ENCODE measurements at places on chromosomes 1 and 21.
A peak's percentile ranks its signal among the peaks of the same experiment; 100 is the strongest.

DNA sequence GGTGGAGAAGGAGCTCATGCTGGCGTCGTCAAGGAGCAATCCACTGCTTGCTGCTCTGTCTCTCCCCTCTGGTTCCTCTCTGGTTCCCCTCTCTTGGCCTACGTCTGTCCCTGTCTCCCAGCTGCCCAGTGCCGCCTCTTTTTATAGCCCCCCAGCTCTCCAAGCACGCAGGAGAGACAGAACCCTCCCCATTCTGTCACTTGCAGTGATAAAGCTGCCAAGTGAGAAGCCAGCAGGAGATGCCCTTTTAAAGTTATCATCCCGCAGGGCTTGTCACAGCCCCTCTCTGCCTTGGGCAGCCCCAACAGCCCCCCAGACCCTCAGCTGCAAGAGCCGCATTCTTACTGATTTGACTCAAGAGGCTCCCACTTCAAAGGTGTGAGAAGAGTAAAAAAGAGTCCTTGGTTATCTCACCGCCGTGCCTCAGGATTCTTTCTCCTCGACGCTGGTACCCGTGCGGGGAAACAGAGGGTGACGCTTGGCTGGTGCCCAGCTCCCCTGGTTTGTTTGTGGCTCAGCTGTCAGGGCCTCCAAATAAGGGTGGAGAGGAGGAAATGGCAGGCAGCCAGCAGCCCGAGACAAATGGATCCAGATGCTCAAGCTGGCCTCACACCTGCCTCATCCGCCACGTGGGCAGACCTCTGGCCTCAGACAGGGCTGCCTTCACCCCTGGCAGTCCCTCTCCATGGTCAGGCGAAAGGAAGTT, at the start of gene NPPA:
Gene NPPA, minus strand, starts transcription at position 117 of the 706 bp plus-strand sequence. Its CDS starts 99 bp downstream, at position 18.
- DNase-seq = peak; percentile 76

- DNase-seq = no peak
Observed at GRCh38 chr1:224742349-224742748, 126.2 kb downstream of the CNIH3 start.

DNA sequence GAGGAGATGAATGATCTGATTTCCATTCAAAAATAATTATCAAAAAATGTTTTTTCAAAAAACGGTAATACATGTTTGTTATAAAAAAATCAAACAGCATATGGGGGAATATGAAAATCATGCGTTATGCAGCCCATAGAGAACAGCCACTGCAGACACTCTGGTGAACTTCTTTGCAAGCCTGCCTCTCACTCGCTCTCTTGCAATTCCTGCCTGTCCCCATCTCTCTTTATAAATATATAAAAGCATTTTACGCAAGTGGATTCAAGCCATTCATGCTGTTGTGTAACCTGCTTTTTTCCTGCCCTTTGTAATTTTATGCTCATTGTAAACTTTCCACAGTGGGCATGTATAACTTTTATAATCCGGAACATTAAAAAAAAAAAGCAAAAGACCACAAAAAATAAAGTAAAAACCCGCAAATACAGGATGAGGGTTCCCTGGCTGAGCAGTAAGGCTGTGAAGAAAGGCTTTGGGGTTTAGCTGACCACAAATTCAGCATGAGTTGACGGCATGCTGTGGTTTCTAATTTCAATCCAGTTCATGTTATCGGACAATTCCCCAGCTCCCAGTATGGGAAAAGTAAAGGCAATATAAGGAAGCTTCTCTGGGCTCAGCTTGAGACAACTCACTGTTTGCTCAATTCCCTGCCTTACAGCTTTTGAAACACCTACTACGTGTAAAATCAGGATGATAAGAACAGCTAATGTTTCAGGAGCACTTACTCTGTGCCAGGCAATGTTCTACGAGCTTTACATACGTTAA, 52.8 kb upstream of the ZBTB40 start:
- DNase-seq = no peak

DNA sequence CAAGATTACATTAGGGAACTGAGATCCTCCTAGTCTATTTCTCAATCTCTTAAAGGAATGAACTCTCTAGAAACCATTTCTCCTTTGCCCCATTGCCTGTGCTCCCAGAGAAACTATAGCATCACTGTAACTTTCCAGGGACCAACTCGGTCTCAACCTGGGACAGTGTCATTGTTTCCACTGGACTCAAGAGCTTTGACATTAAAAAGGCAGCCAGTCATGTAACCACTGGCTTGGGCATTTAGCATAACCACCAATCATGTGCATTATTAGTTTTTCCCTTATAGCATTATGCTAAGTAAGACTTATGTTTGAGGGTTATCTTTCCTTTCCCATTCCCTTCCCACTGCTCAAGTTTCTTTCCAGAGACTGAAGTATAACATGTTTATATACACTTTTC, 18.2 kb downstream of the TEX38 start:
- DNase-seq = no peak

DNA sequence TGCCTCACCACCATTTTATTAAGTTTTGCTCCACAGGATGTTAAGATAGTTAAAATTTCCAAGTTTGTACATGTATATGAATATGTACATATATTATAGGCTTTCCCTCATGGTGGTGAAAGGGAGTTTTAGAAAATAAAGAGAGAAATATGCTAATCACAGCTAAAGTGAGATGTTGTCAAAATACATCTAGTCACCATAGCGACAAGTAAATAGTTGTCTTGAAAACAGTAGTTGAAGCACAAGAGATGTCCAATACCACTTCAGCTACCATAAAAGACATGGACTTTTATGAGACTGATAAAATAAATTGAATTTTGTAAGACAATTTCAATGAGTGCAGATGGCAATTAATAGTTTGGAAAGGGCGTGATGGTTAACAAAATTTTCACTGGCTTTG, 1600.0 kb downstream of the BRINP3 start:
- DNase-seq = no peak

GRCh38 chr1:156524481-156524869, 23.9 kb upstream of the MEF2D start:
- DNase-seq = no peak

GRCh38 chr1:230310381-230311163, 115.6 kb downstream of the PGBD5 start:
- no peak for DNase-seq

GRCh38 chr1:66681686-66682085, 70.6 kb upstream of the DYNLT5 start:
- no peak for DNase-seq

GRCh38 chr1:84086189-84086588, 57.9 kb upstream of the PRKACB start:
- DNase-seq = no peak

DNA sequence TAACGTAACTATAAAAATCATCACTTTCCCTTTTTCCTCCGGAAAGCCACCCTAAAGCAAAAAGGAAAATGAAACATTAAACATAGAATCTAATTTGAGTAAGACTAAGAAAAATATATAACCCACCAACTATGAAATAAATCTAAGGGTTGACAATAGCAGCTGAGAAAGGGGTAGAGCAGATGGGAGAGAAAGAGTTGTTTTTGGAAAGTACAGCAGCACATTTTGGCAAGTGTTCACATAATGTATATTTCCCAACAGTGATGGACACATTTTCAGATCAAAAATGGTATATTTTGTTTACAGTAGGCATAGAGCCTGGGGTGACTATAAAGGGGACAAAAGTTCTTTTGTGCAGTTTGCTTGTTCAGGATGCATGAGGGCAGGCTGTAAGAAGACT, 1287.4 kb upstream of the B3GALT2 start:
- DNase-seq = no peak

GRCh38 chr1:65150583-65151263, 2.7 kb downstream of the AK4 start:
- no peak for DNase-seq

GRCh38 chr1:17168091-17168876, 36.6 kb upstream of the PADI1 start:
- no peak for DNase-seq

GRCh38 chr1:202642619-202643291, 67.5 kb downstream of the SYT2 start:
- DNase-seq = no peak

DNA sequence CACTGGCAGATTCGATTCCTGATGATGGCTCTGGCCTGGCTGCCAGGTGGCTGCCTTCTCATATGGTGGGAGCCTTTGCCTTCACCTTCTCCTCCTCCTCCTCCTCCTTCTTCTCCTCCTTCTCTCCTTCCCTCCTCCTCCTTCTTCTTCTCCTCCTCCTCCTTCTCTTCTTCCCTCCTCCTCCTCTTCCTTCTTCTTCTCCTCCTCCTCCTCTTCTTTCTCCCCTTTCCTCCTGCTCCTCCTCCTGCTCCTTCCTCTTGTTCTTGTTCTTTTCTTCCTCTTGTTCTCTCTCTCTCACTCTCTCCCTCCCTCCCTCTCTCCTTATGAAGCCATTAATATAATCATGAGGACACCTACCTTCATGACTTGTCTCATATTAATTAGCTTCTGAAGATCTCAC, 278.7 kb downstream of the CAMTA1 start:
- no peak for DNase-seq

- no peak for DNase-seq
Observed at GRCh38 chr1:174789399-174789798, 210.3 kb upstream of the CACYBP start.

- no peak for DNase-seq
Observed at GRCh38 chr1:56584910-56585528, 5.7 kb upstream of the PLPP3 start.

DNA sequence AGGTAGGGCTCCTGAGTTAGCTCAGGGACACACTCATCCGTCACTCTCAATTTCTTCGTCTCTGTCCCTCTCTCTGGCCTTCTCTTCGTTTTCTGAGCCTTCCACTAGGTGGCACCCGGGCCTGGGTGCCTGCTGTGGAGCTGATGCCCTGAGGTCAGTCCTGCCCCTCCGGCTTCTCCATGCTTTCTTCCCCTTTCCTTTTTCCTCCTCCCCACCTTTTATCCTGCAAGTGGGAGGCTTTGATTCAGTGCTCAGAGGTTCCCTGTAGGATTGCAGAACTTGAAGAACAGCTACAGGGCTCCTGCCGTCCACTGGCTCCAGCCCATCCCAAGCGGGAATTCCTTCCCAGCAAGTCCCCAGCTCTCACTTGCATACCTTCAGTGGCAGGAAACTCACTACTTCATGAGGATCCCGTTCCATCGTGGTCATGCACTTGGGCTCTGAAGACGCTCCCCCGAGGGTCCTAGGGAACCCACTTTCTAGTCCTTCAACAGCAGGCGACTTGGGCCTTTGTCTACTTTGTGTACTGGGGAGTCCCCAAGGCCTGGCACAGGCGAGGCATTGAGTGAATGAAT, 45.6 kb downstream of the SRRM1 start:
- peak; percentile 49 for DNase-seq

GRCh38 chr21:45328198-45329091, 40.8 kb upstream of the POFUT2 start:
- DNase-seq = no peak

GRCh38 chr1:194043984-194044755, 857.8 kb upstream of the B3GALT2 start:
- no peak for DNase-seq

- DNase-seq = no peak
Observed at GRCh38 chr1:156658496-156658895, 16.6 kb downstream of the BCAN start.

- no peak for DNase-seq
Observed at GRCh38 chr1:15150376-15150775, 3.2 kb upstream of the TMEM51 start.

DNA sequence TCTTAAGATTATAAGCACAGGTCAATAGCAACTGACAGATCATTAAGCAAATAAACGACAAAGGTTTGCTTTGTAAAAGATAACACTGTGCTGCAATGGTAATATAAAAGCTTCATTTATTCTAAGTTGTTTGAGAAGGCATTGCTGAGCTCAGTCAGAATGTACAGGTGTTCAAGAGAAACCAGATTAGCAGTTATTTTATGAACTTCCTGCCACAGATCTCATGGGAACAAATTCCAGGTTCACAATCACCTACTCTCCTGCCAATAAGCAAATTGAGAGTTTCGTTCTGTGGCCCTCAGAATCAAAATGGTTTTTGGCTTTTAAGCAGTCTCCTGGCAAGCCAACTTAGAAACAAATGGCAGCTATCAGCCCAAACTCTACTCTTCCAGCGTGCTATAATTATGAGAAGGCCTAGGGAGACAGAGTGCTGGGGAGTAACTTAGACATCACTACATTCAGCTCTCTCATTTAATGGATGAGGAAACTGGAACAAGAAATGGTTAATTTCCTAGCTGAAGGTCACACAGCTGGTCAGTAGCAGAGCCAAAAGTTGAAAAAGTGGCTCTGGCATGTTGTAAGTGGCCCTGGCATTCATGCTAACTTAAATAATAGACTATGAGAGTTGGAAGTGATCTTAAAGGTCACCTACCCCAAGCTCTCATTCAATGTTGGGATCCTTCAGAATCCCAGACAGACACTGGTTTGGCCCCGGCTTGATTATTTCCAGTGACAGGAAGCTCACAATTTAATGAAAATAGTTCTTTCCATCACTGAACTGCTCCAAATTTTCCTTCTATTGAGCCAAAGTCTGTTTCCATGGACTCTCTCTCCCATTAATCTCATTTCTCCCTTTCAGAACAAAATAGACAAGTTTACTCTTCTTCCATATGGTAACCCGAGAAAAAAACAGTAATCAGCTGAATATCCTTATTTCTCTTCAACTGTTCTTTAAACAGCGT, 82.6 kb upstream of the EDEM3 start:
- DNase-seq = no peak

DNA sequence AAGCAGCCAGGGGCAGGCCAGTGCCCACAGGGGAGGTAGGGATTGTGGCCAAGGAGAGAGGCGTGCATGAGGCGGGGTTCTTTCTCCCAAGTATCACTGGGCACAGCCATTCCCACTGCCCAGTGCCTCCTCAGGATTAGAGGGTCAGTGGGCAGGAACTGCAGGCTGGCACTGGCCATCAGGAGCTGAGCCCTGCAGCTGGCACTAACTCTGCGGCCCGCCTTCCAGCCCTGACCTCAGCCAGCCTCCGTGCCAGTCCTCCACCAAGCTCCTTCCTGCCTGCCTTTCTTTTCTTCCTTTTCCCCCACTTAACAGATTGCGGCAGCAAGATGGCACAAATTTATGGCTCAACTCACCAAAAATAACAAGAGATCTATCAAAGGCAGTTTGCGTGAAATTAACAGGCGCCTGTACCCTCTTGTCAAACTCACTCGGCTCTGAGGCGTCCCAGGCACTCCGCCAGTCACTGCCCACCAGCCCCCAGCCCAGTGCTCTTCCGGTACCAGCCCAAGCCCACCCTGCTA, 11.1 kb downstream of the ADGRB2 start:
- no peak for DNase-seq

- no peak for DNase-seq
Observed at GRCh38 chr1:110783292-110783918, 89.5 kb upstream of the CD53 start.

DNA sequence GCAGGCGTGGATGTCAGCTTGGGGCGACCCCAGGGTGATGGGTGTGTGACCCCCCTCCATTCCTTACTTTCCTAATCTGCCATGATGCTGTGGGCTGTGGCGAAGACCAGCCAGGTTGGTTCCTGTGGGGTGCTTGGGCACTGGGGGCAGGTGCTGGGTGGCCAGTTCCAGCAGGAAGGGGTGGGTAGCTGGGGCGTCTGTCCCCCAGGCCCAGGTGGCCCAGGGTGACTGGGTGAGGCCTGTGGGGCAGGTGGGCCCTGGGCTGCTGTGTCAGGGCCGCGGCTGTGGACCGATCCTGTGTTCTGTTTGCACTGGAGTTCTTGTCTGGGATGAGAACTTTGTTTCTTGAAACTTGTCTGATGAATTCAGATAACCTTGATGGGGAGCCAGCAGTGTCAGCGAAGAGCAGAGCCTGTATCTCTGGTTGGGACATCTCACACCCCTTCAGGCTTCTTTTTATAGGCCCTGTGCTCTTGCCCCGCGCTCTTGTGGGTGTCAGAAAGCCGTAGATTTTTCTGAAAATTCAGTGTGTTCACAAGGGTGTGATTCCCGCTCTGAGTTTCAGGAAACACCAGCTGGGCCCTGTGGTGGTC, 3.7 kb downstream of the PRKCZ start:
- DNase-seq = no peak

GRCh38 chr1:115564201-115564600, 77.6 kb upstream of the VANGL1 start:
- no peak for DNase-seq

GRCh38 chr21:26840912-26841311, 4.3 kb downstream of the ADAMTS1 start:
- no peak for DNase-seq
